Right renal cortex interstitium (tissue), 3 donors: ENCODE measurements at places on chromosomes 5 and 9.

DNA sequence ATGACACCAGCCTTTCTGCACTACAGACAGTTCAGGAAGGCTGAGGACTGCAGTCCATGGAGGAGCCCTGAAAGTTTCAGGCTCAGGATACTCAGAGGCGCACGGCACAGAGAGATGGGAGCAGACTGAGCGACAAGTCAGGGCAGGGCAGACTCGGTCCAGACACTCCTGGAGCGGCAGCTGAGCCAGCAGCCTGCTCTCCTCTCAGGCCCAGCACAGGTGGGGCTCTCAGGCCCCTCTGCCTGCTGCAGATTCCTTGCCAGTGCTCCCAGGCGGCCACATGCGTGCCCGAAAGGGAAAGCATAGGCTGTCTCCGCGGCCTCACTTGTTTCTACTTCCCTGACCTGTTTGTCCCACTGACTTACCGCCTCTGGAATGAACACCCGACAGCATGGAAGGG lies 228.3 kb downstream of the IRX2 start:
- DNase-seq = no peak

DNA sequence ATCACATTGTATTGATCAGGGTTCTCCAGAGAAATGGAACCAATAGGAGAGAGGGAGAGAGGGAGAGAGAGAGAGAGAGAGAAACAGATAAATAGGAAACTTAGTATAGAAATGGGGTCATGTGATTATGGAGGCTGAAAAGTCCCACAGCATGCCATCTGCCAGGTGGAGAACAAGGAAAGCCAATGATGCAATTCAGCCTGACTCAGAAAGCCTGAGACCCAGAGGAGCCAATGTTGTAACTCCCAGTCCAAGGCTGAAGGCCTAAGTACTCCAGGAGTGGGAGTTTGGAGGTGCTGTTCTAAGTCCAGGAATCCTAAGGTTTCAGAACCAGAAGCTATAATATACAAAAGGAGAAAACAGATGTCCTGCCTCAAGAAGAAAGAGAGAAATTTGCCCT lies 48.4 kb upstream of the ISOC1 start:
- DNase-seq = no peak

GRCh38 chr9:69601698-69602097 lies 70.5 kb downstream of the APBA1 start:
- no peak for DNase-seq

DNA sequence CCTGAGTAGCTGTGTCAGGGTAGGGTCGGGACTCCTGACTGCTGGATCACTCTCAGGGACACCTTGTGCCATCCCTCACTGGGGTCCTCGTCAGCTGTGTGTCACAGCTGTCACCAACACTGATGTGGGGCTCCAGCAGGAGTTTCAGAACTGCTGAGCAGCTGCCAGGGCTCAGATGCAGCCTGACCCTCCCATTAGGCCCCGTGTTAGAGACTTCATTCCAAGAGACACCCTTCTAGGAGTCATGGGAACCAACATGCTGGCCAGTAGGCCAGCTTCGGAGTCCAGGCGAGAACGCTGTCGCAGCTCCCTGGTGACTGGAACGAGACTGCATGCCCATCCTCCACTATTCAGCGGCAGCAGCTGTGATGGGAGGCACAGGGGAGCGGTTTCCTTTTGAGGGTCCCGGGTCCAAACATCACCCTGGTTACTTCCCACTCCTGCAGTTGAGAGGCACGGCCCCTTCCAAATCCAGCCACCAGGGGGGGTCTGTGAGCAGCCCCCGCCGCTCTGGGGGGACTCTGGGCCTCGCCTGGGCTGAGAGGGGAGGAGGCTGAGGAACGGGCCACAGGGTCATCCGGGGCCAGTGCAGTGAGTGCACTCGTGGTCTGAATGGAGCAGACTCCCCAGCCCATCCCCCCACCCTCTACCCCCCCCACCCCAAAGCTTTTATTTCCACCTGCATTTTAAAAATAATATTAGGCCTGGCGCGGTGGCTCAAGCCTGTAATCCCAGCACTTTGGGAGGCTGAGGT lies 12.6 kb upstream of the TCF7 start:
- DNase-seq = no peak

GRCh38 chr9:123523001-123523400 lies 167.0 kb downstream of the CRB2 start:
- no peak for DNase-seq

DNA sequence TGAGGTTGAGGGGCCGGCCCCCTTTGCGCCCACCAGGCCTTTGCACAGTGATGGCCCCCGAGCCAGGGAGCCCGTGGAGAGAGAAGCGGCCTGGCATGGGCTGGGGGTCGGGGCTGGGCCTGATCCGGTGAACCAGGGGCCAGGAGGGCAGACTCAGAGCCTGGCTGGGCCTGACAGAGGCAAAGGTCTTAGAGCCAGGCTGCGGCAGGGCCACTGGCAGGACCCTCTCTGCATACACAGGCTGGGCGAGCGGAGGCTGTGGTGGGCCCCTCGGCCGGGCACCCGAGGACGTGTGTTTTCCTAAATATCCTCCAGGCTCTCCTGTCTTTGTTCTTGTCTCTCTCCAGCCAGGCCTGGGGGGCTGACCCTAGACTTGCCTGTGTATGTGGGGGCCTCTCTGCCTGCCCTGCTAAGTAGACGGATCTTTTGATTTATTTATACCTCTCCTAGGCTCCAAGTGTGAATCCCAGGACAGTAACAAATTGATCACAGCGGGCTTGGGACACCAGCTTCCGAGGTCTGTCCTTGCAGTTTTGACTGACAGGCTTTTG lies 933 bp downstream of the NEK6 start:
- DNase-seq = no peak

DNA sequence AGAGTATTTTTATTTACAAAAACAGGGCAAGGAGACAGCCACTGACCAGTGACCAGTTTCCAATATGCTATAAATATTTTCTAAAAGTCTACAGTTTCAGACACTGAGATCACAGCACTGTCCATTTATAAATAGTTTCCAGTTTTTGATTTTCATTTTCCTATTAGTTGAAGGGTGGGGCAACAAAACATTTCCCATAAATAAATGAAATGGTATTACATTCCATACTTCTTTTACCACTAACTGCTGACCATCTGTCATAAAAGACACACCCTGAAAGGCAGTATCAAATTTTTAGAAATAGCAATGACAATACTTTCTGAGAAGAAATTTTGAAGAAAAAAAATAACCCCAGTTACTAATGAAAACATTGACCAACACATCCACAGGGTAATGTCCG lies 126.7 kb downstream of the ARSB start:
- DNase-seq = no peak

DNA sequence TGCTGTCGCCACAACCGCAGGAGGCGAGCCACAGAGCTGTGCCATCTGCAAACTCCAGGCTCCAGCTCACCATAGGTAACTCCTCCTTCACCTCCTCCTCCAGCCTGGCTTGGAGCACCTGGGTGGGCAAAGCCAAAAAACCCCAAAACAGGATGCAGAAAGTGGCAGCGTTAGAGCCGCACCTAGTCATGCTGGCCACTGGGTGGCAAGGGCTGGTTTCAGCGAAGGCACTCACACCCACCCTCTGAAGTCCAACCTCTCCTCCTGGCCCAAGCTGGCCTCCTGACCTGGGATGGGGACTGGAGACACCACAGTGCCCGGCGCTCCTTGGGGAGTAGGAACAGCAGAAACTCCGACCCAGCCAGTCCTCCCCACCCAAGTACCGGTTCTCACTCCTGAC lies 28.7 kb upstream of the ZNF354B start:
- no peak for DNase-seq

GRCh38 chr9:124087226-124087625 lies 75.7 kb downstream of the LHX2 start:
- no peak for DNase-seq

DNA sequence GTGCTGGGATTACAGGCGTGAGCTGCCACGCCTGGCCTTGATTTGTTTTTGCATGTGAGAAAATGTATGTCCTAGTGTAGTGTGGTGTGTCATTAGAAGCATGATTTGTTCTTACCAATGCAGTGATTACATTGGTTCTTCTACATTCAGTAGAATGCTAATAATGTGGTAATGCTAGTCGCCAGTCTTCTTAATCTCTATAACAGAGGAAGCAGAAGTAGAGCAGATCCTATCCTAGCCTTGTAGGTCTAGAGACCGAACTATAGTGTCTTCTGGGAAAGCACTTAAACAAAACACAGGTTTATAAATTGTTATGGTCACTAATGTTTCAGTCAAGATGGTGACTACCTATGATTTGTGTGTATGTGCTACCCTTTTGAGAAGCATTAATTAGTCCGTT lies 197.5 kb upstream of the DMRT1 start:
- DNase-seq = no peak

DNA sequence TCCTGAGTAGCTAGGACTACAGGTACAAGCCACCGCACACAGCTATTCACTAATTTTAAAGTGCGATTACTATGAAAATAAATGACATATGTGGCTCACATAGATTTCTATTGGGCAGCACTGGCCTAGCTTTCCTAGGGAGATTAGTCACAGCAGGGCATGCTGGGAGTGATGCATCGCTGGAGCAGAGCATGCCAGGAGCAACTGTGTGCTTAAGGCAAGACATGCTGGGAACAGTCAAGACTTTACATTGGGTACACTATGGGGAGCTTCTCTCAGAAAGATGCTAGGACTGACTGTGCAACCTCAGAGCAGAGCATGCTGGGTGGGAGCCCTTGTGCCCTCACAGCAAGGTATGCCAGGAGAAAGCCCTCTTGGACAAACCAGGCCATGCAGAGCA lies 9.3 kb downstream of the ST6GALNAC6 start:
- DNase-seq = no peak
